Cortex of kidney (tissue), 1 donor: ENCODE measurements at places on chromosomes 7 and 10.

GRCh38 chr10:20418286-20418685 is 478.8 kb downstream of the NEBL start:
- DNase-seq, result no peak

DNA sequence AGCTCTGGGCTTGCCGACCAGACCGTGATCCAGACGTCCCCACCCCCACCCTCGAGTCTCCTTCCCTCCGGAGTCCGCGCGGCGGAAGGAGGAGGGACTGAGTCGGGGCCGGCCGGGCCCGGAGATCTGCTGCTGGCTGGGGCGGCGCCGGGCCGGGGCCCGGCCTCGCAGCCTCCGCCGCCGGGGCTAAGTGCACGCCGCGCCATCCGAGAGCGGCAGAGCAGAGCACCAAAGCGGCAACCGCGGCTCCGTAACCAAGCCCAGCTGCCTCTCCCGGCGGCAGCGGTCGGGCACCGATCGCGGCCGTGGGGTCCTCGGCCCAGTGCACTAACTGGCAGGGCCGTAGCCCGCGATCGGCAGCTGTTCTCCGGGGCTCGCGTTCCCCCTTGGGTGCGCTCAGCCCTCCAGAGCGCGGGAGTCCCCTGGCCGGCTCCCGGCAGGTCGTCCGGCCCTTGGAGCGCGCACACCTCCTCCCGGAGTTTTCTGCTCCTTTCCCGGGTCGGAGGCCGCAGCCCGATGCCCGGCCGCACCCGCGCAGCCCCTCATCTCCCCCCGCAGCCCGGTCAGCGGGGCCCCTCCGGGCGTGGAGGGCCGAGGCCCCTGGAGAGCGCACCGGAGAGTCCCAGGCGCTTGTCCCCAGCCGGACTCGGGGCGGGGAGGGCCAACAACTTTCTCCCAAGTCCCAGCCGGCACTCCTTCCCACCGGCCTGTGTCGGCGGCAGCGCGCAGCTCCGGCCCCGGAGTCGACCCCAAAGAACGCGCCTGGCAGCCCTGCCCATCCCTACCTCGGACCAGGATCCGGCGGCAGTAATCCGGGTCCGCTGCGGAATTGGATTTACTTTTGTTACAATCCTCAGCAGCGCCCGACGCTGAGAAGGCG is 799 bp downstream of the VAX1 start:
- no peak for DNase-seq

GRCh38 chr7:101882595-101883564 is 65.5 kb downstream of the CUX1 start:
- DNase-seq, result no peak

DNA sequence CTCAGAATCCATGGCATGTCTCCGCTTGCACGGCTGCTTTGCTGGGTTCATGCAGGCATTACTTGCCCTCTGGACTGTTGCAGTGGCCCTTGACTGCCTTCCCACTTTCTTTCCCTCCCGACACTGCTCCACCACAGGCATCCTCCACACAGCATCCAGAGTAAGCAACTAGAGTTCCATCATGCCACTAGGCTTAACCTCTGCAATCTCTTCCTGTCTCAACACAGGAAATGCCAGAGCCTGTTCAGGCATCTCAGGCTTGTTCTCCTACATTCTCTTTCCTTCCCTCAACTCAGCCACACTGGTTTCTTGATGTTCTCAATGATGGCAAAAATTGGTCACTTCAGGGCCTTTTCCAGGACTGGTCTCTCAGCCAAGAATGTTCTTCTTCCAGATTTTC is 284.5 kb upstream of the KLF6 start:
- no peak for DNase-seq

- DNase-seq, result no peak
Measured at GRCh38 chr10:131743190-131744151, 157.3 kb upstream of the PPP2R2D start.

DNA sequence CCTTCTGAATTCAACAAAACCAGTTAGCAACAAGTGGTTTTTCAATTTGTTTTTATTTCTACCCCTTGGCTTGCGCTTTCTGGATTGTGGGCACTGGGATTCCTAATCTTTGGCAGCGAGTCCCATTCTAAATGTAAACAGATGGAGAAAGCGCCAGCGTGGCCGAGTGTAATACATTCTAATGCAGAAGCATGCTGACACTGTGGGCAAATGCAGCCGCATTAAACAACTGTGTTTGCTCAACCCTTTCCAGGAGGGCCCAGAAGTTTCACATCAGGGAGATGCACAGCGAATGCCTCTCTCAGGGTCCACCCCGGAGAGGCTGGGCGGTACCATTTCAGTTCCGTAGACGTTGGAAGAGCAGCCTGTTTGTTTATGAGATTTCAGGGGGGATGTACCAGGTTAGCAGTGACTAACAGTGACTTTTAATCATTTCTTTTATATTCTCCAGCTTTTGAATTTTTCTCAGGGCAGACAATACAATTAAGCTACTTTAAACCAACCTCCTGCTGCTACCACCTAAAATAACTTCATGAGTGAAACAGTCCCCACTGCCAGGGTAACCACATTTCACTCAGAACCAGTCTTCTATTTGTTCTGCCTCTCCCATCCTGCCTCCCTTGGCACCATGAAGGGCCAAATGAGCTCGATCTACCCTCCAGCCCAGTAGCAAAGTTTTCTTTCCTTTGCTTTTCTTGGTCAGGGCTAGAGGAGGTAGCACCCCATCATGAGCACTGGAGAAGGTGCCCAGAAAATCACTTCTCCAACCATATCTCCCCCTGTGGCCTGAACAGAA is 164.2 kb upstream of the ITGB1 start:
- DNase-seq, result no peak

DNA sequence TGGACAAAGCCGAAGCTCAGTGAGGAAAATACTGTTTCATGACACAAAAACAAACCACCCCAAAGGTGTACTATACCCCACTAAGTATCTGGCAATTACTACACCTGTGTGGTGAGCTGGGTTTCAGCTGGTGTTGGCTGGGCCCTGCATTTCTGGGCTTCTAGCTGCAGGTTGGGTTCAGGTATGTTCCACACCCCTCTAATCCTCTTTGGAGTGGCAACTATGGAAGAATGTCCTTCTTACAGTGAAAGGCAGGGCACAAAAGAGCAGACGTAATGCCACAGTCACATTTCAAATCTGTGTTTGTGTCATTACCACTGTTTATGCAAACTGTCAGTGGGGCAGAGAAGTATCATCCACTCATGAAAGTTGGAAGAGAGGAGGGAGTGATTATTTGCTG is 201.5 kb upstream of the FZD1 start:
- no peak for DNase-seq

DNA sequence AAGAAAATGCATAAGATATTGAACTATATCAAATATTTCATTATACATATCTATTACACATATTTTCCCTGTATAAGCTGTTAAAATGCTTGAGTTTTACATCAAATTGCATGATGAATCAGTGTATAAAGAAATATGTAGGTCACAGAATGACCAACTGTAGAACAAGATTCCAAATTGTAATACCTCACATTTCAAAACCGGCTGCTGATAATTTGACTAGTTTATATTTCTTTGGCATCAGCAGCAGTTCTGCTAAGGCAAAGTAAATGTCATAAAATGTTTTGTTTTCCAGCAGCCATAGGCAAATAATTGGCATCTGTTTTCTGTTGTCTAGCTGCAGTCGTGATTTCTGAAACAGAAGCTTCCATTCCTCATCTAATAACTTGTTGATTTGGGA is 633.9 kb downstream of the ARL4A start:
- no peak for DNase-seq

- no peak for DNase-seq
Measured at GRCh38 chr7:139763330-139763729, 14.5 kb downstream of the HIPK2 start.

DNA sequence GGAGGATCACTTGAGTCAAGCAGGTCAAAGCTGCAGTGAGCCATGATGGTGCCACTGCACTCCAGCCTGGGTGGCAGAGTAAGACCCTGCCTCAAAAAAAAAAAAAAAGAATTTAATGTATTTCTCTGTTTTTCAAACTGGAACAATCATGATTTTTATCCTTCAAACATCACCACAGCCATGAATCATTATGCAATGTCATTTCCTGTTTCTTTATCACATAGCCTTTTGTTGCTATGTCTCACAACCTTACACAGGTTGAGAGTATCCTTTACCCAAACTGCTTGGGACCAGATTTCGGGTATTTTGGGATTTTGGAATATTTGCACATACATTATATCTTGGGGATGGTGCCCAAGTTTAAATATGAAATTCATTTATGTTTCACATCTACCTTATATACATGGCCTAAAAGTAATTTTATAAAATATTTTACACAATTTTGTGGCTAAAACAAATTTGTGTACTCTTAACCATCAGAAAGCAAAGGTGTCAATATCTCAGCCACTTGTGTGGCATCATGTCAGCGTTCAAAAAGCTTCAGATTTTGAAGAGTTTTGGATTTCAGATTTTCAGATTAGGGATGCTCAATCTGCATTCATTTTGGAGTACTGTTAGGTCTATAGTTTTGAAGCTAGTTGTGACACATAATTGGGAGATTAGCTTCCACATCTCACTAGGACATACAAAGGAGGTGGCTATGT is 8.2 kb downstream of the NT5C3A start:
- DNase-seq, result no peak

DNA sequence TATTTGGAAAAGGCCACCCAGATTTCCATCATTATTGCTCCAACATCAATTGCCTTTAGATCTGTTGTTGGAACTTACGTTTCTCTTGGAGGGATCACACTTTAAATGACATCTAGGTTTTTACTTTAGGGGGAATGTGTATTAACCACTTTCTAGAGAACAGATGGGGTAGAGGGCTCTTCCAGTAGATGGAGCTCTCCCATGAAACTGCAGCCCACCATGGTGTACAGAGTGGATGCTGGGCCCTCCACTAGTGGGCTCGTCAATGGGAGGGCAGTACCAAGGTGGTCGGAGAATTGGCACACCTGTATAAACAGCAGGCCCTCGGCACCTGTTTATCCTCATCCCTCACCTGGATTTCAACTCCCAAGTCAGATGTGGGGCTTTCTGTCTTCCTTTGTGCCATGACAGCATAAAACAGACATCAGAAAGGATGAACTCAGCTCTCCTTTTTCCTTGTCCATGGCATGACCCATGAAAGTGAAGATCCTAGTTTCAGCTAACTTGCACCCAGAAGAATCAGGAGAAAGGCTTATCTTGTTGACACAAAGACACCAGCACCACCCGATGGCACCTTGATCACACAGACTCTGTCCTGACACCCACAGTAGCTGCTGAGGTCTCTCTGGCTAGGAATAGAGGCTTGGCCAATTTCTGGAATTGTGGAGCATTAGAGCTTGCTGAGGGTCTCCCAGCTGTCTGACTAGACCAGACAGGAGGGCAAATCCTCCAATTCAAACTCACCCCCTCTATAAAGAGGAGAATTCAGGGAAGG is 150.5 kb downstream of the CYP26A1 start:
- DNase-seq, result no peak

DNA sequence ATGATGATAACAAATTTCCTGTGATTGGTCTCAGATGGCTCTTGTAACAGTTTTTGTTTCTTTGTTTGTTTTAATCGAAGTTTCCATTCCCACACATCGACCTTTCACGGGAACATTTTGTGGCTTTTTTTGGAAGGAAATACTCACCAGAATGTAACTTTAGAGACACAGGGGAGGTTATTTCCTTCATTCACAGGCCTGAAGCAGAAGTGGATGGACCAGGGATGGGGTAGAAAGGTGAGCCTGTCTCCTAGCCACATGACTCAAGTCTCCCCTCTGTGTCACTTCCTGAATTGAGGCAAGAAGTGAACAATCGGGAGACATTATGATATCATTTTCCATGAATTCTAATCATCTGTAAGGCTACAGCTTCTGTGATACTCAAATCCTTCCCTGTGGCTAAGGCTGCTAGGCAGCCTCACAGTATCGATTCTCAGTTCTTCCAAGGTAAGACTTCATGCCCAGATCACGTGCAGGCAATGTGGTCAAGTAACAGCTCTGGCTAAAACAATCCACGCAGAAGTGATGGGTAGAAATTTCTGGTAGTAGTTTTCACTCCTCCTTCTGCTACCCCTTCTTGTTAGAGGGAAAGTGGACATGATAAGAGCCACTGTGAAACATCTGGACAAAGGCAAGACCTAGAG is 203.9 kb upstream of the NEBL start:
- no peak for DNase-seq

DNA sequence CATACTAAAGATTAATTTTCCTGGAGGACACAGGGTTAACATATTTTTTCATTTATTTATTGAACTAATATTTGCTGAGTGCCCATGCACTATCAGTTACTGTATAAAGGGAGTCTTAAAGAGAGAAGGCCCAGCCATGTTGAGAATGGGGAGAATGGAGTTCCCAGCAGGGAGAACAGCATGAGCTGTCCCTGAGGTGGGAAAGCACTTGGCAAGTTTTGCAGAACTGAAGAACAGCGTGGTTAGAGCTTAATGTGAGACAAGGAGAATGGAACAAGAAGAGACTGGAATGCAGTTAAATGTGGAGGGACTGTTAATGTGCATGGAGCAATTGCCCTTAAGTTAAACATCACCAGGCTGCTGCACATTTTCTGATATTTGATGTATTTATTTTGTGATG is 435.4 kb downstream of the SUGCT start:
- no peak for DNase-seq

- no peak for DNase-seq
Measured at GRCh38 chr7:128454808-128455542, 703 bp upstream of the HILPDA start.

DNA sequence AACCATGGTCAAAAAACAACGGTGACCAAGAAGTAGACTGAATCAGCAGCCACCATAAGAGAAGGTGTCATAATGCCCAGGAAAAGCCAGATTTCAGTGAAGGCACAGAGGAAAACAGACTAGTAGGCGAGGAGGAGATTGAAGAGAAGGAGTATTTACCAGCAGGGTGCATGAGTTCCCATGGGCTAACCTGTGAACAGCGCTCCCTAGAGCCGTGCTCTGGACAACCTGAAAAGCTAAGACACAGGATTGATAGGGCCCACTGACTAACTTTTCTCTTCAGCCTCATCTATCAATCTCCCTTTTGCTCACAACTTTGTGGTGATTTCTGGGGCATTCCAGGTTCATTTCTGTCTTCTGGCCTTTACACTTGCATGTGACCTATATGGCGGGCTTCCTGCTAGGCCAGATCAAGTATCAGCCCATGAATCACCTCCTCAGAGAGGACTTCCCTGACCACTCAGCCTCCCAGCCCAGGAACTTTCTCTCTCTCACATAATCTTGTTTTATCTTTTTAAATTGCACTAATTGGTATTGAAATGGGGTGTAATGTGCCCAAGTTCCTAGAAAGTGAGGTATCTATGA is 12.8 kb downstream of the ANKRD22 start:
- DNase-seq, result no peak

DNA sequence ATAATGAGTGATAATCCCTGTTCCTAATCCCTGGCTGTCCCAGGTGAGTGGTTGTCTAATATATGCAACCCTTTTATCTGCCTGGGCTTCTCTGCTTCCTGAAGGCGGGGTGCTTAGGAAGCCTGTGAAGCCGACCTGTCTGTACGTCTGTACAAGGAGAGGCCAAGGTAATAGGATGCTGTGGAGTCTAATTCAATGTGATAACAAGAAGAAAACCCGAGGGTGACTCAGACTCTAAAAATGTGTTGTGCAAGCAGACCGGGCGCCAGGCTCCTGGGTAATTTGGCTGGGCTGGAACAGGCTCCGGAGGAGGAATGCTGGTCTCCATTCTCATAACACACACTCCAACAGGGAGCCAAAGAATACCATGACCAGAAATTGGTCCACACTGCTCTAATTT is 43.6 kb downstream of the THNSL1 start:
- DNase-seq, result no peak
